ENCODE measurements at places on chromosomes 3 and 15.

DNA sequence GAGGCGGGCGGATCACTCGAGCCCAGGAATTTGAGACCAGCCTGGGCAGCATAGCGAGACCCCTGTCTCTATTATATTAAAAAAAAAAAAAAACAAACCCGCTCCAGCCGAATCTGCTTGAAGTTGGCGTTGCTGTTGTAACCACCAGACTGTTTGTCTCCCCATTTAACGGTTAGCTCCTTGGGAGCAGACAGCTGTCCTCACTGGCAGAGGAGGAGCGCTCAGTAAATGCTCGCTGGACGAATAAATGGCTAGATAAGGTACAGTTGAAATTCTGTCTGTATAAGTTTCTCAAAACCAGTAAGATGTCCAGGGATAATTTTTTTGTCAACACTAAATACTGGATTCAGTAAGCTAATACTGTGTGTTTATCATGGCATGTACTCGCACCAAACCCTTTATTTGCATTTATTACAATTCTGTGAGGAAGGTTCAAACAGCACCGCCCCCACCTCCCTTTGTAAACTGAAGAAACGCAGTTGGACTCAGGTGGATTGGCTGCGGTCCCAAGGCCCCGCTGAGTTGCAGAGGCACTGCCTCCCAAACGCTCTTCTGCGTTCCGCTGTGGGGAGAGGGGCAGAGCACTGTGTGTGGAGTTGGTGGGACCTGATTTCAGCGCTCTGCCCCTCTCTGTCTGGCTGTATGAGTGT, 1.1 kb downstream of the RCCD1 start:
- DNase-seq: no peak

DNA sequence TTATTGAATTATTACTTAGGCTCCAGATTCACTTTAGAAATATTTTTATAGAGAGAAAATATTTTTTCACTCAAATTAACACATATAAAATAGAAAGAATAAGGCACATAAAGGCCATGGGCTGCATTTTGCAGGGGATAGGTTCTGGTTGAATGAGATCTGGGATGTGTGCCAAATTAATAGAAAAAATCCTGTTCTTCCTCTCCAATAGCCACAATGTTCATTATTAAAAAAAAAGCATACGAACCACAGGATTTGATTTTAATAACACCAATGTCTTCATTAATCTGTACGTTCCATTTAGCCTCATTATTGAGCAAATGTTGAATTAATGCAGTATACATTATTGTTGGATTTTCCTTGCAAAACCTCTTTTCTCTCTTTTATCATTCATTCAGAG, 622.8 kb upstream of the AGTR1 start:
- DNase-seq: no peak

GRCh38 chr3:110615454-110615853, 456.2 kb upstream of the NECTIN3 start:
- no peak for DNase-seq

GRCh38 chr3:126135406-126136076, 44.8 kb downstream of the ALDH1L1 start:
- no peak for DNase-seq

GRCh38 chr3:11717301-11717700, 73.6 kb upstream of the VGLL4 start:
- DNase-seq: no peak

- no peak for DNase-seq
These were observed 22.1 kb upstream of the POLG start for GRCh38 chr15:89356634-89357298.

- no peak for DNase-seq
These were observed 7.3 kb upstream of the HEG1 start for GRCh38 chr3:125062904-125063618.

DNA sequence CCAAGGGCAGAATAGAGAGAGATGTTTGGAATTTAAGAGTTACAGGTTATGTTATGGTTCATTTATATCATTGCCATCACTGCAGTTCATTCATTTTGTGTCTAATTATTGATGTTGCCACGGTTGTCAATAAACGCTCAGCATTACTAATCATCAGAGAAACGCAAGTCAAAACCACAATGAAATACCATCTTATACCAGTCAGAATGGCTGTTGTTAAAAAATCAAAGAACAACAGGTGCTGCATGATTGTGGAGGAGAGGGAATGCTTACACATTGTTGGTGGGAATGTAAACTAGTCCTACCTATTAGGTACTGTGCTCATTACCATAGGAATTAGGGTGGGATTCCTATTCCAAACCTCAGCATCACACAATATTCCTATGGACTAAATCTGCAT, 350.5 kb downstream of the TIGIT start:
- no peak for DNase-seq

- no peak for DNase-seq
These were observed 120.1 kb downstream of the LIPC start for GRCh38 chr15:58551764-58552504.

GRCh38 chr3:23444386-23444785, 241.3 kb downstream of the UBE2E2 start:
- no peak for DNase-seq

DNA sequence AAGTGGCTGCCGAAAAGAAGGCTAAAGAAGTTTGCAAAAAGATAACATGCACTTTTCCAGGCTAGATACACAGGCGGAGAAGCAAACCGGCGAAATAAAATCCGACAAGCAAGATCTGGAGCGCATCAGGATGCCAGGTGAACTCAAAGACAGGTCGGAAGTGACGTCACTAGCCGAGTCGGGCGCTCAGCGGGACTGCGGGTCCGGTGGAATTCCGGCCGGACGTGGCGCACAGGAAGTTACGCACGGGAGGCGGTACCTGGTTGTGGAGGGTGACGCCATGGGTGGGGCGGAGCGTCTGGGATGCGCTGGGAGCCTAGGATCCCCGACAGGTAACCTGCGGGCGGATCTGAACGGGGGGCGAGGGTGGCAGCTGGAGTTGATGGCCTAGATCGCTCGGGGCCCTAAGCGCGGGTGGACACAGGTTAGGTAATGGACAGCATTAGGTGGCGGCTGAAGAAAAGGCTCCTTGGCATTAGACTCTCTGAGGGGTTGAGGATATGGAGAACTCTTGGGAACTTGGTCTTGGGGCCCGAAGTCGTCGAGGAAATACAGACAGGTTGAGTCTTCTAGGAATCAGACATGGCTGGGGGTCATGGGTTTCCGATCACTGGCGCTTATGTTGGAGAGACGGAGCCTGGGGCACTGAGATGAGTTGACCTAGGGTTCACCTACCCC, 29.0 kb upstream of the EHHADH start:
- peak; percentile 94 for DNase-seq

- no peak for DNase-seq
These were observed 216.0 kb upstream of the MCTP2 start for GRCh38 chr15:94015324-94015723.

- no peak for DNase-seq
These were observed 27.1 kb downstream of the CGGBP1 start for GRCh38 chr3:88031642-88032077.

GRCh38 chr3:69483449-69483848, 97.6 kb upstream of the FRMD4B start:
- no peak for DNase-seq

- DNase-seq: no peak
These were observed 15.0 kb upstream of the DAG1 start for GRCh38 chr3:49454898-49455681.

GRCh38 chr15:31223478-31224350, 102.9 kb upstream of the KLF13 start:
- DNase-seq: no peak

DNA sequence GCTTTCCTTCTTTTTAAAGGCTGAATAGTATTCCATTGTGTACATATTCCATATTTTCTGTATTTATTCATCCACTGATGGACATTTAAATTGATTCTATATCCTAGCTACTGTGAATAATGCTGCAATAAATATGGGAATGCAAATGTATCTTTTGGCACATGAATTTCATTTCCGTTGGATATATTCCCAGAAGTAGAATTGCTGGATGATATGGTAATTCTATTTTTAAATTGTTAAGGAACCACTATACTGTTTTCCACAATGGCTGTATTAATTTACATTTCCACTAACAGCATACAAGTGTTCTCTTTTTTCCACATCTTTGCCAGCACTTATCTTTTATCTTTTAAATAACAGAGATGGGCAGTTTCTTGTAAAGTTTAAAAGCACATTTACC, 302.7 kb downstream of the CTNNB1 start:
- DNase-seq: no peak

All from stimulated activated CD4-positive, alpha-beta T cell treated with anti-CD3 and anti-CD28 coated beads, Interleukin-12 subunit alpha, Interleukin-12 subunit beta, amount 100 ng/mL, for 4 hours (primary cell).